ENCODE measurements at places on chromosomes 3 and 15.

GRCh38 chr15:26615927-26616302, 157.0 kb downstream of the GABRB3 start:
- DNase-seq: no peak

- no peak for DNase-seq
These were observed 283.9 kb downstream of the MECOM start for GRCh38 chr3:169379496-169380090.

GRCh38 chr3:78905700-78906099, 862.1 kb downstream of the ROBO1 start:
- no peak for DNase-seq

DNA sequence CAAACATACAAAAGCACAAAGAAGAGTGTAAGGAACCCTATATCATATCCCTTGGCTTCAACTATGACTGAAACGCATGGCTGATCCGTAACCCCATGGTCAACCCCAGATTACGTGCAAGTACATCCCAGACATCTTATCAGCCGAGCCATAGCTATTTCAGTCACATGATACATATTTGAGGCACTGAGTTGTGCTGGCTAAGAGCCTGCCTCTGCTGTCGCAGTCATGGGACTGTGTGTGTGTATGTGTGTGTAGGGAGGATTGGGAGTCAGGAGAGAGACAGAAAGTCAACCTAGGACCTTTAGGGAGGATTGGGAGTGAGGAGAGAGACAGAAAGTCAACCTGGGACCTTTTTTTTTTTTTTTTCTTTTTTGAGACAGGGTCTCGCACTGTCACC, 8.4 kb downstream of the ST6GAL1 start:
- peak; percentile 14 for DNase-seq

DNA sequence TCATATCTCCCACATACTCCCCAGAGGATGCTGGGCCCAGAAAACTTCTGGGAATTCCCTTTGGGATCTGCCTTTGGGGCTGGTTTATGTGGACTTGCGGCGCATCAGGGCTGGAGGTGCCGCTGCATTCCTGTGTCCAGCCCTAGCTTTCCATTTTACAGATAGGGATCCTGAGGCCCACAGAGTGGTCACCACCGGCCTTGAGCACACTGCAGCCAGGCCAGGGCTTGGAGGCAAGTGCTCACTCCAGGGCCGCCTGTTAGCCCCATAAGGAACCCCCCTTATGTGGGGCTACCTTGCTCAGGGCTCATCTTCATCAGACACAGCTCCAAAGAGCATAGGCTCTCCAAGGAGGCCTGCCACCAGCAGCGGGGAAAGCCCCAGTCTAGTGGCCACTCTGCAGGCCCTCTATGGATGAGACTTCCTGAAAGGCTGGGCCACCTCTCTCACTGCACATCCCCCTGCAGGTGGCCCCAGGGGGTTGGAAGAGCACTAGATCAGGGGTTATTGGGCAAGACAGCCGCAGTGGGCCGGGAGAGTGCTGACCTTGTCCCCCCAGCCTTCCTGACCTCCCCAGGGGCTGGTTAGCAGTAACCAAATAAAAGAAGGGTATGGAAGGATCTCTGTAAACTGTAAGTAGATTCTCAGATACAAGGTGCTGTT, 9.2 kb upstream of the ATP2B2 start:
- DNase-seq: no peak

DNA sequence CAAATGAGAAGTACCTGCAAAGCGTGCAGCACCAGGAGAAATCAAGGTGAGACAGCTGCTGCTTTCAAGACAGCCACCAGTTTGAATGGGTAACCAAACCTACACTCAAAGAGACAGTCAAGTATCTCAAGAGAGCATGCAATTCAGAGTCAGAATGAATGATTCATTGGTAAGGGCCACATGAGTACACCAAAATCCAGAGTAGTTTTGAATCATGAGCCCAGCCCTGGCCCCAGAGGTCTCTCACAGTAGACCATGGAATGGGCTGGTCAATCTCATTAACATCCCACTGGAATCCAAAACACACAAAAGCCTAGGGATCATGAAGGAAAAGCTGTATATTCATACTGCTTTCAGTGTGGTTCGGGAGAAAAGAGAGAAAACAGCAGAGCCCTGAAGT, 242.8 kb downstream of the TBL1XR1 start:
- DNase-seq: no peak

DNA sequence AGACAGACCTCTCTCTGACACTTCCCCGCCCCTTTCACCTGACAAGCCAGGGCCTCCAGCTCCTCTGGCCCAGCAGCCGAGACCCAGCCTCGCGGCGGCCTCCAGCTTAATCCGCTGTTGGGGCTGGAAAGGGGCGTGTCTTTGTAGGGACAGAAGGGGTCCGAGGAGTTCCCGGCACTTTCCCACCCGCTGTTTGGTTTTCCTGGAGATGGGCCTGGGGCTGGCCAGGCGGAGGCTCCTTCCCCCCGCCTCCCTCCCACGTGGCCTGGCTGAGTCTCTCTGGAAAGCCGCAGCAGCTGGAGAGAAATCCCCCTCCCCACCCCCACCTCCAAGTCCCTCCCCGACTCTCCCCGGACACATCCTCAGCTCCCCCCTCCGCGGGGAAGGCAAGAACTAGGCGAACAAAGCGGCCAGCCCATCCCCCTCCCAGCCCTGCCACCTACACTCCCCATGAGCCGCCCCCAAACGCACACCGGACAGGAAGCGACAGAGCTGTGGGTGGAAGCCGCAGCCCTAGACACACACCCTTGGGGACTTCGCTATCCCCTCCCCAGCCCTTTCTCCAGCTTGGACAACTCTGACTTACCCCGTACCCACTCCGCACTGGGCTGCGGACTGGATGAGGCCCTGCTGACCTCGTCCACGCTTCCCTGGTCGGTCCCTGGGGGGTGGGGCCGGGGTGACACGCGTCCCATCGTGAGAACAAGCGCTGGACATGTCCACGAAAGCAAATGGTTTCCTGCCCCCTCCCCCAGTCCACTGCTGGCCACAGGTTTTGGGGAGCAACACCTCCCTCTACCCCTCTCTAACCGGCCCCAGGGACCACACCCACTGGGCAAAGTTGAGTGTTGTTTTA, 1.2 kb downstream of the IGDCC4 start:
- peak; percentile 2 for DNase-seq

- DNase-seq: peak; percentile 39
These were observed 1.9 kb downstream of the MB21D2 start for GRCh38 chr3:192915722-192916121.

DNA sequence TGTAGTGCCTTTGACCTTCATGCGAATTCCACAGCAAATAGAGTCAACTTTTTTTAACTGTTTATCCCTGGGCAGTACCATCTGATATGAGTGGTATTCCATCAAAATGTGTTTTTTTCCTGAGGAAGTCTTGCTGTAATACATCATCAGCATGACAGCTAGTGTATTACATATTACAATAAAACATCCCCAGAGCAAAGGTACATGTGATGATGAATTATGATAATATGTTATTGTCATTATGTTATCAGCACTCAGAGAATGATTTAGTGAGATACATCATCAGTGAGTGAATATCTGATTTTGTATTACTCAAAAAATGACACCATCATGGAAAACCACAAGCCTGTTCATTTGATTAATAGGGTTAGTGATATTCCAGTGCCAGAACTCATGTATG, 69.7 kb upstream of the ARL6 start:
- DNase-seq: no peak

DNA sequence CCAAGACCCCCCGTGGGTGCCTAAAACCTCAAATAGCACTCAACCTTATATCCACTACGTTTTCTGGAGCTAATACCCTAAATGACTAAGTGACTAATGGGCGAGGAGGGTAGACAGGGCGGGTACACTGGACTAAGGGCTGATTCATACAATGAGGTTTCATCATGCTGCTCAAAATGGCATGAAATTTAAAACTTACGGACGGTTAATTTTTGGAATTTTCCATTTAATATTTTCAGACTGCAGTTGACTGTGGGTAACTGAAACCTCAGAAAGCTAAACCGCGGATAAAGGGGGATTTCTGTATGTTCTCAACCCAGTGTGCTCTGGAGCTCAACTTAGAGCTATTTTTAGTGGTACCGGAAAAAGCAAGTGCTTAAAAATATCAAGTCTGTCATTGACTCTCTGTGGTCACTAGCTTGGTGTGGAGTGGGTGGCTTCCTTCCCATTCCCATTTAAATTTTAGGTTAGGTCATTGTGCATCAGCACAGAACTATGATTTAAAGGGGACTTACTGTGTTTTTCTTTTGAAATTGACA, 72.9 kb downstream of the LRRC28 start:
- DNase-seq: peak; percentile 91

Data from inflammatory macrophage (primary cell).